ENCODE measurements at places on chromosomes 11 and 22.

DNA sequence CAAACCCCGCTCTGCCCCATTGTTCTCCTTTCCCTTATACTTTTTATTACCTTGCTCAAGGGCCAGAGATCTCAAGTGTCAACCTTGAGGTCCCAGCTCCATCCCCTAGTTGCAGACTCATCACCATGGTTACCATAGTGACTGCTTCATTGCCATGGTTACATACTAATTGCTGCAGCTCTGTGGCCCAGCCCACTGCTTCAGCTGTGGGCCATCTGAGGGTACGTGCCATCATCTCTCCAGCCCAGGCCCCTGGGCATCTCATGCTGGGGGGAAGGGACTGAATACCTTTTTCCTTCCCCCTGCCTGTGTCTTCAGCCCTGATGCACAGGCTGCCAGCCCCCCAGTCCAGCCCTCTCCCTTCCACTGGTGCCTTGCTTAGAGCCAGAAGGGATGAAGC lies 22.2 kb downstream of the TREH start:
- no peak for DNase-seq

DNA sequence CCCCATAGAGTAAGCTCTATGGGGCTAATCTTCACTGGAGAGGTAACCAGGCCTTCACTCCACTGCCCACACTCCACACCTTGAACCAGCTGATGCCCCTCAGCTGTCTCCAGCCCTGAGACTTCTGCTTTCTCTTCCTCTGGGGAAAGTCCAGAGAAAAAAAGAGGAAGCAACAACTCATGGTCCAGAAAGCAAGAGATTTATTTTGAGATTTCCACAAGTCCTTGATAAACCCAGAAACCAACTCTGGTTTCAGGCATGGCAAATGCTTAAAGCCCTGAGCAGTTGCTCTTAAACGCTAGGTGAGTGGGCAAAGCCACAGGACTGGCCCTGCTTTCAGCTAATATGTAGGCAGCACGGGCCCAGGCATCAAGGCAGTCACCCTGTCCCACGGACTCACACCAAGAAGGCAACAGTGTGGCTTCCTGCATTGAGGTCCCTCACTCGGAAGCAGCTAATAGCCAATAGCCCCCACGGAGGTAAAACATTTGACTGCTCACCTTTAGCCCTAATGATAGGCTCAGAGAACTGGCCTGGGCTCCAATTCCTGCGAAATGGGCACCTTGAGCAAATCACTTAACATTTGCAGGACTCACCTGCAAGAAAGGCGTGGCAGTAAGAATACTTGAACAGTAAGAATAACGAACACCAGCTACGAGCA lies 4.3 kb downstream of the CYB561A3 start:
- no peak for DNase-seq

DNA sequence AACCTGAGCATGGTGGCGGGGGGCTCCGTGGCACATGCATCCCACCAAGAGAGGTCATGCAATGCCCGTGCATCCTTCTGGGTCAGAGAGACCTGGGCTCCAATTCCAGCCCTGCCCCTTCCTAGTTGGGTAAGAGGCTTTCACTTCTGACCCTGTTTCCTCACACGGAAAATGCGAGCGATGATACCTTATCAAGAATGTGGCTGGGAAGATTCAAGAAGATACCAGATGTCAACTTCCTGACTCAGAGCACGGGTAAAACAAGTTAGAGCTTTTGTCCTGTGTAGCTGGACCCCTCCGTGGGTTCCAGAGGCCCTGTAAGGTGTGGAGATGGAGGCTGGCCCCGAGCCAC lies 8.7 kb upstream of the DGKZ start:
- DNase-seq = no peak

DNA sequence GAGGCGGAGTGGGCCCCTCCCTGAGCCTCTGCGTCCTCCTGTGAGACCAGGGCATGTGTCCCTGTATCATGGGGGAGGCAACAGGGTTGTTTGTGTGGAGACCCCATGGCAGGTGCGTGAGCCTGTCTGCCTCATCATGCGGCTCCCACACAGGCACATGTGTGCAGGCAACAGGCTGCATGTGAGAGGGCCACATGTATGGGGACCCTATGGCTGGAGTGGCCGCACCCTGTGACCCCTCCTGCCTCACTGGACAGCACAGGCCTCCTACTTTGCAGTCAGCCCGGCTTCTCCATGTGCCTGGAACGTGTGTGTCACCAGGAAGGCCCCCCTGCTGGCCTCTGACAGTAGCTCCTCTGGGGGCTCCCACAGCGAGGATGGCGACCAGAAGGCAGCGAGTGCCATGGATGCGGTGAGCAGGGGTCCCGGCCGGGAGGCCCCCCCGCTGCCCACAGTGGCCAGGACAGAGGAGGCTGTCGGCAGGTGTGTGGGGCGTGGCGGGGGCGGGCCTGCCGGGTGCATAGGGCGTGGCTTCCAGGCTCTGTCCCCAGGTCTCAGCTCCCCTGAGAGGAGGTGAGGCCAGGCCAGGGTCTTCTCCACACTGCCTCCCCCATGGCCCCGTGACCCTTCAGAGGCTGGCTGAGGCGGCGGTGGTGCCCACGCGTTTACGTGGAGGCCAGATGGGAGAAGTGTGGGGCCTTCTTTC lies 34.1 kb downstream of the SBF1 start:
- DNase-seq = no peak

- DNase-seq = peak; percentile 55
These were observed 5.1 kb upstream of the LMO1 start for GRCh38 chr11:8268530-8269400.

DNA sequence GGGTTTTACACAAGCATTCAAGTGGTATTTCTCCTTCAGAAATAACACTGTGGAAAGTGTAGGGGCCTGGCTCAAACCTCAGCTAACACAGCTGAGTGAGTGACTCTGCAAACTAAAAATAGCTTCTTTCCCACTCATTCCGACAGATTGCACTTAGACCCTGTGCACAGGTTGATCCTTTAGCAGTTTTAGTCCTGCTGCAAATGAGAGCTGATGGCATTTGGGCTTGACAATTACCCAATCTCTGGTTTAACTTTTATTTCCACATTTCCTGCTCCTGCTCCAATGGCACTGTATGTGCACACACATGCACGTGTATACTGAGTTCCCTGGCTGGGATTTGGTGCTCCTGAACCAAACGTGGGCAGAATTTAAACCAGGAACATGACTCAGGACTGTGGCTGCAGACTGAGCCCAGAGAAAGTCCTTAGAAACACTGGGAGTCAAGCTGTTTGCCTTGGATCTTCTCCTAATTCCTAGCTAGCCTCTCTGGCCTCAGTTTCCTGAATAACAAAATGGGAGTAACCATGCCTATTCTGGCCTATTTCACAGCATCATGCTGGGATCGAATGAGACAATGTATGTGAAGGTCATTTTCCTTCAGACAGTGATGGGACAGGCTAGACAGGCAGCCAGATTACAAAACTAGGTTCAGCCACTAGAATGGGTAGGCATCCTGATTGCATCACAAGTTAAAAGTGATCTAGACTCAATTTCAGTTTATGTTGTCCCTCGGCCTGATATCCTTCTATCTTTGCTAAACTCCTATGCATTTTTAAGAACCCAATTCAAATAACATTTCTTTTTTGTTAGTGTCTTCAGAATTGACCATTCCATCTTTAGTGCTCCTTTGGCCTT lies 58.2 kb downstream of the SERGEF start:
- DNase-seq = no peak

DNA sequence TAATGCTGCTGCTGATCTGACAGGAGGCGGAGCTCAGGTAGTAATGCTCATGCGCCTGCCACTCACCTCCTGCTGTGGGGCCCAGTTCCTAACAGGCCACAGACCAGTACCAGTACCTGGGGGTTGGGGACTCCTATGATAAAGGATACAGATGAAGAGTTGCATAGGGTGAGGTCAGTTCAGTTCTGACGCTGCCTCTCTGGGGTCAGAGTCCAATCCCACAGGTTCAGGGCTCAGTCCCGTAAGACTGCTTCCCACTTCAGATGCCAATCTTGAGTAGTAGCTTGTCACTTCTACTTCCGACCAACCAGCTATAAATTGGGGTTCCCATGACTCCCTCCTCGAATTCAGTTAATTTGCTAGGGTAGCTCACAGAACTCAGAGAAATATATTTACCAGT lies 8.6 kb downstream of the ASRGL1 start:
- DNase-seq = no peak

DNA sequence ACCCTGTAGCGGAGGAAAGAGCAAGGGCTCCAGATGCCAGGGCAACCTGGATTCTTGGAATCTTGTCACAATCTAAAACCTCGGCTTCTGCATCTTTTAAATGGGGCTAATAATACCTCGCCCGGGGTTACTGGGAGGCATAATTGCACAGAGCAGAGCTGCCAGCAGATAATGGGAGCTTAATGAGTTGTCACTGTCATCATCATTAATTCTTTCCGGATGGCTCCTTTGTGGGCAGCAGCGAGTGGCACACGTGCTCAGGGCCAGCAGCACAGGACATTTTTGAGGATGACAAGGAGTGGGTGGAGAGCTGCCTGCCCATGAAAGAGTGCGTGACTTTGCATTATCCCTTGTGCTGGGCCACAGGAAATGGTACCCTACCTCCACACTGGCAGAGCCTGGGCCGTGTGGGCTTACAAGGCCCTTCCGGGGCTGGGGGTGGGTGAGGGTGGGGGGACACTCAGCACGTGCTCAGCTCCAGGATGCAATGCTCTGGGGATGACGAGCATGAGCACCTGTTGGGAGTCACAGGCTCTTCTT lies 5.7 kb downstream of the PDGFB start:
- DNase-seq = no peak

GRCh38 chr22:37107816-37108621 lies 1.5 kb downstream of the TMPRSS6 start:
- no peak for DNase-seq

DNA sequence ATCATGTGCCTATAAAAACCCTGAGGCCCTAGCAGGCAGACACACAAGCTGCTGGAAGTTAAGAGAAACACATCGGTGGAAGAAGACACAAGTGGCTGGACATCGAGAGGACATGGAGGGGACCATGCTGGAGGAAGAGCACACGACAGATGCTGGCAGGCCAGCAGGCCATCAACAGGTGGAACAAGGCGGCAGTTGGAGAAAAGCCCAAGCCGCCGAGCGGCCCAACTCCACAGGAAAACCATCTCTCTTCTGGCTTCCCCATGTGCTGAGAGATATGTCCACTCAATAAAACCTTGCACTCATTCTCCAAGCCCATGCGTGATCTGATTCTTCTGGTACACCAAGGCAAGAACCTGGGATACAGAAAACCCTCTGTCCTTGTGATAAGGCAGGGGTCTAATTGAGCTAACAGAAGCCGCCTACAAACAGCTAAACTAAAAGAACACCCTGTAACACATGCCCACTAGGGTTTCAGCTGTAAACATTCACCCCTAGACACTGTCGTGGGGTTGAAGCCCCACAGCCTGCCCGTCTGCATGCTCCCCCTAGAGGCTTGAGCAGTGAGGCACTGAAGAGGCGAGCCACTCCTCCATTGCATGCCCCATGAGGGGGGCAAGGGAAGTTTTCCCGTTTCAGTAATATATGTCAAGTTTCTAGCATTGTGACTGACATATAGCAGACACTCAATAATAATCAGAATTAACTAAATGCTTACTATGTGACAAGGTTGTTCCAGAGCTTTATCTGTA lies 39.0 kb upstream of the MMP20 start:
- peak; percentile 37 for DNase-seq

DNA sequence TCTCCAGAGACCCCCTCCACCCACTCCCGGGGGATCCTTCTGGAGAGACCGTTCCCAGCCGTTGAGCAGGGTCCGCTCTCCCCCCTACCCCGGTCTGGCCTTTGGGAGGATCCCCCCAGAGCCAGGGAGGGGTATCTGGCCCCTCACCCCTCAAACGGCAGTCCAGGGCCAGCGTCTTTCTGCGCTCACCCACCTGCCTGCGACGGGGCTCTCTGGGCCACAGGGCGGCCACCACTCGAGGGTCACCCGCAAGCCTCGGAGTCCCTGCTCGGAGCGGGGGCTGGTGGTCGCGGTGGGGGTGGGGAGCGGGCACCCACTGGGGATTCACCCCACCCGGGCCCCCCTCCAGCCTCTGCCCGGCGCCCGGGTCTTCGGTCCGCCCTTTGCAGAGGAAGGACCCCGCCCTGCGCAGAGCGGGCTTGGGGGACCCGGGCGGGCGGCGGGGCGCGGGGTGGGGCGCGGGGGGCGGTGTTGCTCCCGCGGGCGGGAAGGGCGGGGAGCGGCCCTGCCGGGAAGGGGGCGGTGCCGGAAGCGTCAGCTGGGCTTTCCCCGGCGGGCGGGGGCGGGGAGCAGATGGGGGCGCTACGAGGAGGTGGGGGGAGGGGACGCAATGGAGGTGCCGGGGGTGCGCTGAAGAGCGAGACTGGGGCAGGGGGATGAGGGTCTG lies 16.6 kb downstream of the CRELD2 start:
- peak; percentile 72 for DNase-seq

GRCh38 chr22:46148816-46149511 lies 1.4 kb upstream of the PPARA start:
- no peak for DNase-seq

GRCh38 chr22:41480397-41480735 lies 11.4 kb downstream of the ACO2 start:
- no peak for DNase-seq

DNA sequence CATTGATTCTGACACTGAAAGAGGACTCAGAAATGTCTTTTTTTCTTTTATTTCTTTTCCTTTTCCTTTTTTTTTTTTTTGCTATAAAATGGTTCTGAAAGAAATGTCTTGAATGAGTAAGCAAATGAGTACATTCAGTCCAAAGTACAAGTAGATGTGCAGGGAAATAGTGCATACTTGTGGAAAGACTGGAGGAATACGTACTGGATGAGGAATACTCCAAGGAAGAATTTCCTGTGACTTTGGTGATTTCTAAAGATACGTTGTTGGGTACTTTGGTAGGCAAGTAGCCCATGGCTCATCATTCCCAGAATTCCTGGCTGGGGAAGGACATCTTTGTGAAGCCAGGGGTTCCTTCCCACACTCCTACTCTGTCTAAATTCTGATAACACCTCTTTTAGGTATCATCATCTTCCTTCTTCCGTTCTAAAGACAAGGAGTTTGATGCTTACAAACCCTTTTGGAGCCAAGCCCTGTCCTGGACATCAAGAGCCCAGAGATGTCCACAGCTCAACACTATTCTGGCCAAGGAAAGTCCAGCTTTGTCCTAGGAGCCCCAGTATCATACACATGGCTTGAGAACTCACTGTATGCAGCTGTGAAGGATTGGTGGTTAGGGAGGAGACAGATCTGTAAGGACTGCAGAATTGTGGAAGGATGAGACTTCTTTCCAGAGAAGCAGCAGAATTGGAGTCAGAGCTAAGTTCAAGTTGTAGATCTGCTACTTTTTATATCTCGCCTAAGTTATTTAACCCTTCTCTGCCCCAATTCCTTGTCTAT lies 4.8 kb upstream of the NUP98 start:
- no peak for DNase-seq

- DNase-seq = no peak
These were observed 1.6 kb downstream of the RTCB start for GRCh38 chr22:32410459-32410858.

DNA sequence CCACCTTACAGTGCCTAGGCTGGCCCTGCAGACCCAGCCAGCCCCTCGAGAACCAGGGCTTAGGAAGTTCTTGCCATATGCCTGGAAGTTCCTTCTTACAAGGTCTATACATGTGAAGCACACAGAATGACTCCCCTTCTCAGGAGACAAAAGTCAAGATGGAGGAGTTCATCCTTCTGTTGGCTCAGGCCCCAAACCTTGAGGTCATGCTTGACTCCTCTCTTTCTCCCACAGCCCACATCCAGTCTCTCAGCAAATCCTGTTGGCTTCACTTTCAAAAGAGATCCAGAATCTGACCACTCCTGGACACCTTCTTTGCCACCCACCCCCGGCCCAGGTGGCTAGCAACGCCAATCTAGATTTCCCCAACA lies 1.7 kb upstream of the CD248 start:
- no peak for DNase-seq
